ENCODE measurements at places on chromosomes 7 and 10.

- no peak for DNase-seq
- H3K27me3 ChIP-seq: peaks cover 6% of the 10 kb centered on the region
- no peak overlapping the region for H3K27ac ChIP-seq
- no peaks in the 10 kb centered on the region for H3K36me3 ChIP-seq
- no peak overlapping the region for H3K4me3 ChIP-seq
Measured at GRCh38 chr7:155973451-155973997, 161.3 kb upstream of the SHH start.

DNA sequence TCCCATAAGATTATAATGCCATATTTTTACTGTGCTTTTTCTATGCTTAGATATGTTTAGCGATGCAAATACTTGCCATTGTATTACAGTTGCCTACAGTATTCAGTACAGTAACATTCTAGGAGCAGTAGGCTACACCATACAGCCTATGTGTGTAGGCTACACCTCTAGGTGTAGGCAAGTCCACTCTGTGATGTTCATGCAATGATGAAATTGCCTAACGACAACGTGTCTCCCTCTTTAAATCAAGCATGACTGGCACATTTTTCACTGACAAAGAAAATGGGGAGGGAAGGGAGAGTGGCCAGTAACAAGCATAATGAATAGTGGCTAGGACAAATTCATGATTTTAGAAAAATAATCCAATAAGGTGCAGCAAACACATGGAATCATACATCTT, 1.7 kb downstream of the NCAPG2 start:
- peaks cover 16% of the 10 kb centered on the region for H3K4me1 ChIP-seq
- H3K27ac ChIP-seq: no peak overlapping the region
- peaks cover 26% of the 10 kb centered on the region for H3K36me3 ChIP-seq
- H3K4me3 ChIP-seq: peak overlapping the region; percentile 88
- H3K27me3 ChIP-seq: peaks cover 6% of the 10 kb centered on the region

DNA sequence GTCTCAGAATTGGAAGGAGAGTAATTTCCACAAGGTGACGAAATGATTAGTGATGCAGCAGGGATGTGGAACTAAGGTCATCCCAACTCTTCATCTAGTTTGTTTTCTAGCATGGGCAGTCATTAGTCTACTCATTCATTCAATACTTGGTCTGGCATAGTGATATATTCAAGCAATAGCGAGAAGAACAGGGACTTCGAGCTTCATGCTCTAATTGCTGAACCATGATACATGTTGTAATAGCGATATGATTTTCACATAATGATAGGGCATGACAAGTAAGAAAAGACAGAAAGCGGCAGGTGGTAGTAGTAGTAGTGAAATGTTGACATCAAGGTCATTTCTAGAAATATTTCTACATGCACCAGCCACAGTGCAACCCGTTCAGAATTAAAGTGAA, 652.1 kb downstream of the PHTF2 start:
- H3K36me3 ChIP-seq: no peaks in the 10 kb centered on the region
- H3K4me3 ChIP-seq: no peak overlapping the region
- no peaks in the 10 kb centered on the region for H3K27me3 ChIP-seq

DNA sequence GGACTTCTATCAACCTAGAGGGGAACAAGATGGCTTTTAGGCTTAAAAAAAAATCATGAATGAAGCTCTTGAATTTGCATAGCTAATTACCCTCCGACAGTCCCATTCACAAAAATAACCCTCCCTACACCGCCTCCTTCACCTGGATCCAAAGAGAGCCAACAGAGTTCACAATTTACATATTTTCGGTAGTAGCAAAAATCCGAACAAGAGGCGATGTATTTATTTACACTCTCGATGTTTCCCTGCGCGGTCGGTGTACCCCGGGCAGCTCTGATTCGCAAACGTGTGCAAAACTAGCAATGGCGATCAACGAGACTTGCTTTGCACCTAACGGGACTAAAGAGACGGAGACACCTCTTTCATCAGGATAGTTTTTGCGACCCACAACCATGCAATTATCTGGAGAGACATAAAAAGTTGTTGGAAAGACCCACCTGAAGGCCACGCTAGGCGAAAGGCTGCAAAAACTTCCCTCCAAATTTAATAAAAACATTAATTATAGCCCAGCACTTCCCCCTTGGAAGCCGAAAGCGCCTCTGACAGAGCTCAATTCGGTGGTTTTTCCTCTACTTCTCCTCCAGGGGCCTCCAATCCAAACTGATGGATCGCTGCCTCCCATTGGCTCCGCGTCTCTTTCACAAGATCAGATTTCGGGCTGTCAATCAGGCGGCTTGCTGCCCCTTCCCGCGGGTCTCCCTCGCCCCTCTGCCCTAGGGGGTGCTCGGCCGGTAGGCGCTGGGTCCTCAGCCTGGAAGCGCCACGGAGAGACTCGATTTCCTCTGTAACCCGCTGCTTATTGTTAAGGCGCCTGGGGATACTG, at the start of gene ETV1:
TSS of gene ETV1 (minus strand) at position 541 of the 823 bp plus-strand sequence. CDS start 614 bp downstream, outside the sequence.
- no peak within 1 kb of the TSS for H3K27ac ChIP-seq
- peak; percentile 83 for DNase-seq
- peaks cover 1% of the 10 kb centered on the region for H3K27me3 ChIP-seq
- H3K4me3 ChIP-seq: no peak within 1 kb of the TSS

GRCh38 chr10:59677253-59677831, 32.3 kb downstream of the SLC16A9 start:
- no peak overlapping the region for H3K27ac ChIP-seq
- H3K27me3 ChIP-seq: peaks cover 6% of the 10 kb centered on the region
- no peak overlapping the region for H3K4me3 ChIP-seq
- no peak for DNase-seq
- peaks cover 16% of the 10 kb centered on the region for H3K4me1 ChIP-seq

DNA sequence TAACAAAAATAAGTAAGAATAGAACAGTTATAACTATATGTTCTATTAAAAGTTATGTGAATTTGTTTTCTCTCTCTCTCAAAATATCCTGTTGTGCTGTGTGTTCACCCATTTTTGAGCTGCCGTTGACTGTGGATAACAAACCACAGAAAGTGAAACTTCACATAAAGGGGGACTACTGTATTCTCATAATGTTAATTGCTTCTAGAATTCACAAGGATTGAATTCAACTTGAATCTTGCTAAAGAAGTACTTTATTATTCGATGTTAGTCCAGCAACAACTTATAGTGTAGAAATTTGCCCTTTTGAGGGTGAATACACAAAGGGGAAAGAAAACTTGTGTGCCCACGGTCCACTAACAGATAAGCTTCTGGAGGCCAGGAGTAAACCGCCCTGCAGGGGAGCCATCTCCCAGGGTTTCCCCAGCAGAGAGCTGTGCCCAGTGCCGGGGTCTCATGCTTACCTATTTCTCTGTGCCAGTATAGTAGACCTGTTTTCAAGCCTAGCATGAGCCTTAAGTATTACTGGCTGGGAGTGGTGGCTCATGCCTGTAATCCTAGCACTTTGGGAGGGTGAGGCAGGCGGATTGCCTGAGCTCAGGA, 87.1 kb downstream of the KAT6B start:
- H3K27me3 ChIP-seq: no peaks in the 10 kb centered on the region
- H3K4me3 ChIP-seq: no peak overlapping the region
- H3K27ac ChIP-seq: no peak overlapping the region
- no peaks in the 10 kb centered on the region for H3K36me3 ChIP-seq

DNA sequence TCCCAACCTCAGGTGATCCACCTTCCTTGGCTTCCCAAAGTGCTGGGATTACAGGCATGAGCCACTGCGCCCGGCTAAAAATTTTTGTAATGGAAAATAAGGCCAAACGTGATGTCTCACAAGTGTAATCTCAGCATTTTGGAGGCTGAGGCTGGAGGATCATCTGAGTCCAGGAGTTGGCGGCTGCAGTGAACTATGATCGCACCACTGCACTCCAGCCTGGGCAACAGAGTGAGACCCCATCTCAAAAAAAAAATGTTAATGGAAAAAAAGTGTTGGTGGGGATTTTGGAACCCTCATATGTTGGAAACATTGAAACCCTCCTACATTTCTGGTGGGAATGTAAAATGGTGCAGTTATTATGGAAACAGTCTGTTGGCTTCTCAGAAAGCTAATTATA, 2.7 kb upstream of the SRPK2 start:
- no peak overlapping the region for H3K4me3 ChIP-seq
- no peak overlapping the region for H3K27ac ChIP-seq
- H3K27me3 ChIP-seq: peaks cover 5% of the 10 kb centered on the region
- peaks cover 10% of the 10 kb centered on the region for H3K36me3 ChIP-seq

DNA sequence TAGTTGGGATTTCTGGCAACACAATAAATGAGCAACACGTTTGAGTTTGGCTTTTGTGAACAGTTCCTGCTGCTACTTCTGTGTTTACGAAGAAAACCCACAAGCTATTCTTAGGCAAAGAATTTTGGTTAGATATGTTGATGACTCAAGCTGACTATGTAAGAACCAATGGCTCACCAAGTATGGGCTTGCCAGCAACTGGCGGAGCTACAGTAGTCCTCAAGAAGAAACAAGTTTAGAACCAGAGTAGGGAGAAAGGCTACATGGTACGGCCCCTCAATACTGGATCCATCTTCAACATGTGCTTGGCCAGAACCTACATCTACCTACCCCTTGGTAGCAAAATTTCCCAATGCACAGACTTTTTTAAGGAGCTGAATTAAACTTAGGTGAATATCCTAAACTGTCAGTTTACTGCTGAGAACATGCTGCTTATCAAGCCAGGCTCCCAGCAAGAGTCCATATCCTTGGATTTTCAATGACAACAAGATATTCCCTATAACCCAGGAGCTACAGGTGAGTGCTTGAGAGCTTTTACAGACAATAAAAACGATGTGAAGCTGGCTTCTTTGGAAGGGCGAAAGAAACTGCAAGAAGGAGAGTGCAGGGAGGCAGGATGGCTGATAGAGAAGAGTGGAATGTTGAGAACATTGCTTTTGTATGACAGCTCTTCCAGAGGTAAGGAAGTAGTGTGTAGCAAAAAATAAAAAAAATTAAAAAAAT, 74.3 kb upstream of the ASAH2 start:
- H3K27ac ChIP-seq: no peak overlapping the region
- peaks cover 2% of the 10 kb centered on the region for H3K27me3 ChIP-seq

DNA sequence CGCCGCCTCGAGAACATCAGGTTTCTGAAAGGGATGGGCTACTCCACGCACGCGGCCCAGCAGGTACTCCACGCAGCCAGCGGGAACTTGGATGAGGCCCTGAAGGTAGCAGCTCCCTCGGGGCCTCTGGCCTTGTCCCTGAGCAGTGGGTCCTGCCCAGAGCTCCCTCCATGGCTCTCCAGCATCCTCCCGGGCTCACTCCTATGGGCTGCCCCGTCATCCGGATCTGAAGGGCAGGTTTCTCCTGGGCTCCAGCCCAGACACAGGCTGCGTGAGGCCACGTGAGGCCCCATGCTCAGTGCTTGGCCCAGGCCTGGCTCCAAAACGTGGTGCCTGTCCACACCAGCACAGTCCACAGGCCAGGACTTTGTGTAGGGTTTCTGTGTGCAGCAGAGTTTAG, 32.5 kb downstream of the NUB1 start:
- H3K4me1 ChIP-seq: peaks cover 9% of the 10 kb centered on the region
- H3K27me3 ChIP-seq: peaks cover 6% of the 10 kb centered on the region
- peaks cover 30% of the 10 kb centered on the region for H3K36me3 ChIP-seq

GRCh38 chr7:130305433-130306042, 12.6 kb downstream of the CPA4 start:
- peaks cover 1% of the 10 kb centered on the region for H3K27me3 ChIP-seq
- no peaks in the 10 kb centered on the region for H3K4me1 ChIP-seq
- DNase-seq: no peak
- no peak overlapping the region for H3K27ac ChIP-seq
- H3K36me3 ChIP-seq: no peaks in the 10 kb centered on the region

DNA sequence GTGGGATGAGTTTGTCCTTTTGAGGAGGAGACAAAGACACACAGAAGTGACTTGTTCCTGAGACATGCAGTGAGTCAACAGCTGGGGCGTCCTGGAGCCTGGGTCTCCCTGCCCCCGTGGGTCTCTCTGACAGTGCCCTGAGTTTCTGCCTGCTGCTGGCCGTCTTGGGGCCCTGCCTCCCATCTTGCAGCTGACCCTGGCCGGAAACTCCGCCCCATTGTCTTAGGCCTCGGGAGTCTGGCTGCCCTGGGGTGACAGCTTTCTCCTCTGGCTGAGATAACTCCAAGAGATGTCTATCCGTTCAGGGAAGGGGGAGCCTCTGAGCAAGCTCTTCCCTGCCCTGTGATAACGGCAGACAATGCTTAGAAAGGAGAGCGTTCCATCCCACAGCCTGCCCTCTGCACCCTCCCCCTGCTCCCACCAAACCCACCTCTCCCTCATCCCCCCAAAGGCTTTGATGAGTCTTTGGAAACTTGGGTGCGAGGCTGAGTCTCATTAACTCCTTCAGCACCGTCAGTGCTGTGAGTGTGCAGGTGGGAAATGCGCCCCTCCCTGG, 69.5 kb upstream of the PODXL start:
- peak; percentile 33 for DNase-seq
- H3K4me3 ChIP-seq: no peak overlapping the region
- peaks cover 23% of the 10 kb centered on the region for H3K4me1 ChIP-seq

GRCh38 chr10:57094083-57094482, 733.0 kb upstream of the ZWINT start:
- no peaks in the 10 kb centered on the region for H3K4me1 ChIP-seq
- no peak overlapping the region for H3K4me3 ChIP-seq
- no peaks in the 10 kb centered on the region for H3K36me3 ChIP-seq
- H3K27me3 ChIP-seq: no peaks in the 10 kb centered on the region

GRCh38 chr10:76723844-76724243, 913.8 kb downstream of the KCNMA1 start:
- H3K27me3 ChIP-seq: no peaks in the 10 kb centered on the region
- H3K4me3 ChIP-seq: no peak overlapping the region
- DNase-seq: no peak
- no peaks in the 10 kb centered on the region for H3K4me1 ChIP-seq
- H3K27ac ChIP-seq: no peak overlapping the region
- no peaks in the 10 kb centered on the region for H3K36me3 ChIP-seq

- no peaks in the 10 kb centered on the region for H3K27me3 ChIP-seq
- peaks cover 44% of the 10 kb centered on the region for H3K36me3 ChIP-seq
- H3K4me1 ChIP-seq: peaks cover 2% of the 10 kb centered on the region
- H3K4me3 ChIP-seq: no peak overlapping the region
- DNase-seq: no peak
Measured at GRCh38 chr10:95346715-95347401, 56.1 kb upstream of the PDLIM1 start.

- no peak overlapping the region for H3K4me3 ChIP-seq
- no peaks in the 10 kb centered on the region for H3K27me3 ChIP-seq
- H3K36me3 ChIP-seq: peaks cover 7% of the 10 kb centered on the region
Measured at GRCh38 chr7:135924302-135924701, 52.9 kb downstream of the MTPN start.

GRCh38 chr10:47367646-47368045, 16.4 kb downstream of the ZNF488 start:
- no peak overlapping the region for H3K27ac ChIP-seq
- H3K4me1 ChIP-seq: no peaks in the 10 kb centered on the region
- no peak overlapping the region for H3K4me3 ChIP-seq
- H3K36me3 ChIP-seq: no peaks in the 10 kb centered on the region
- peaks cover 4% of the 10 kb centered on the region for H3K27me3 ChIP-seq

GRCh38 chr7:129332254-129333035, 101.8 kb upstream of the STRIP2 start:
- no peak for DNase-seq
- H3K36me3 ChIP-seq: no peaks in the 10 kb centered on the region
- H3K4me3 ChIP-seq: no peak overlapping the region
- H3K27ac ChIP-seq: peak overlapping the region; percentile 43
- no peaks in the 10 kb centered on the region for H3K4me1 ChIP-seq

- peak overlapping the region; percentile 48 for H3K27ac ChIP-seq
- H3K36me3 ChIP-seq: no peaks in the 10 kb centered on the region
- H3K4me3 ChIP-seq: no peak overlapping the region
- H3K4me1 ChIP-seq: no peaks in the 10 kb centered on the region
- no peaks in the 10 kb centered on the region for H3K27me3 ChIP-seq
- DNase-seq: no peak
Measured at GRCh38 chr10:63227207-63227895, 94.2 kb downstream of the NRBF2 start.

- H3K4me3 ChIP-seq: peak within 1 kb of the TSS; percentile 95
- peak; percentile 82 for DNase-seq
- H3K27ac ChIP-seq: peak within 1 kb of the TSS; percentile 88
Measured at GRCh38 chr10:87504640-87505365, at the start of gene MINPP1. MINPP1 (plus strand) TSS chr10:87504893; CDS start chr10:87504916, 23 bp downstream.
